ENCODE measurements at places on chromosomes 1 and 21.

- no peak for DNase-seq
Observed at GRCh38 chr21:41295721-41296254, 20.8 kb upstream of the FAM3B start.

DNA sequence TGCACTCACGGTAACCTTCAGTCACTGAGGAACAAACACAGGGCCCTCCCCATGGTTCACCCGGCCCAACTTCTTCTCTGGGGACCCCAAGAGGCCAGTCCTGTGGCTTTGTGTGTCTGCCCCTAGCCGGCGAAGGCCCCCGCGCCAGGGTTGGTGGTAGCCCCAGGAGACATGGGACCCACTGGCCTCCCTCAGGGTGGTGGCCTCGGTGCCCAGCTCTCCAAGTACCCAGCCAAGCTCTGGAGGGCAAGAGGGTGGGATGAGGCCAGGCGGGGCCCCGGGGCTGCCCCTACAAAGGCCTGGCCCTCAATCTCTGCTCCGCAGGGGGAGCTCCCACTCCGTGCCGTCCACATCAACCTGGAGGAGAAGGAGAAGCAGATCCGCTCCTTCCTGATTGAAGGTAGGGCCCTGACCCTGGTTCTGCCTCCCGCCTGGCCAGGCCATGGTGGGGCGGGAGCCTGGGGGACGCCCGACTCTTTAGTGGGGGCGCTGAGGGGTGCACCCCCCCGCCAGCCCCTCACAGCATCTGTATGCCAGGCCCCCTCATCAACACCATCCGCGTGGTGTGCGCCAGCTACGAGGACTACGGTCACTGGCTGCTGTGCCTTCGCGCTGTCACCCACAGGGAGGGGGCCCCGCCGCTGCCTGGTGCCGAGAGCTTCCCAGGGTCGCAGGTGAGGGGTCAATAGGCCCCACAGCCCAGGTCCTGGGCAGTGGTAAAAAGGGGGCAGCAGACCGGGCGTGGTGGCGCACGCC is 5.6 kb downstream of the PLEKHN1 start:
- DNase-seq: no peak

DNA sequence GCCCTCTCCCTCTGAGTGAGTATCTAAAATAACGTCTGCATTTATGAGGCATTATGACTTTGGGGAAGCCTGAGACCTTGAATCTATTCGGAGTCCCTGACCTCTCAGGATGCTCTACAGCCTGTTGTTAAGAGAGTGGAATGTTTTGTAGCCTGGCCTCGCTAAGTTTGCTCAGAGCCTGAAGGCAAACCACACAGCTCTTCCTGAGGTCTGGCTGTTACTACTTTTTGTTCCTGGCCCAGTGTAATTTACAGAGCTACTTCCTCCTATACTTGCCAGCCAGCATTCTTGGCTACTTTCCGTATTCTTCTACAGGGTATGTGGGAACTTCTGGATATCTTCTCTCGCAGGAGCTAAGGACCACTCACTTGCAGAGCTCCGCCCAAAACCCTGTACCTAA is 3.6 kb upstream of the ZMYM4 start:
- no peak for DNase-seq

DNA sequence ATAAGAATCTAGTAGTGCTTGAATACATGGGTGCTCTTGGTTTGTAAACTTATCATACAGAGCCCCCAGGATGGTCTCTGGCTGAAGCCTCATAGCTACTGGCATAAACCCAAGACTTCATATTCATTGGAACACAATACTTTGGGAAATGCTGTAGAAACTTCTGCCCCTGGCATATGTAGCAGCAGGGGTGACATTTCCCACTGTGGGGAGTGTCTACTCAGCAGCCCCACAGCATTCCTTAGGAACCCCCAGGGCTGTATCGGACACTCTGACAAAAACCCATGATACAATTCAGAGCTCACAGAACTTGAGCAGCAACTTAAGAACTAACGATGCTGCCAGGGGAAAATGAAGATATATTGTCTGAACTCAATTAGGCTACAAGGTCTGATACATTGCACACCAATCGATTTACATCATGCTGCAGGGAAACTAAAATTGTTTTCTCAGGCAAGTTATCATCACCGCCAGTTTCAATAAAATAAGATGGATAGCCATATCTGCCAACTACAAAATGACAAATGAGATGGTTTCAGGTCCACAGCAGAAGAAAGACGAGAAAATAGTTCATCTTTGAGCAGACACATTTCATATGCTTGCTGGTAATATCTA is 181.1 kb upstream of the GREM2 start:
- DNase-seq: no peak

DNA sequence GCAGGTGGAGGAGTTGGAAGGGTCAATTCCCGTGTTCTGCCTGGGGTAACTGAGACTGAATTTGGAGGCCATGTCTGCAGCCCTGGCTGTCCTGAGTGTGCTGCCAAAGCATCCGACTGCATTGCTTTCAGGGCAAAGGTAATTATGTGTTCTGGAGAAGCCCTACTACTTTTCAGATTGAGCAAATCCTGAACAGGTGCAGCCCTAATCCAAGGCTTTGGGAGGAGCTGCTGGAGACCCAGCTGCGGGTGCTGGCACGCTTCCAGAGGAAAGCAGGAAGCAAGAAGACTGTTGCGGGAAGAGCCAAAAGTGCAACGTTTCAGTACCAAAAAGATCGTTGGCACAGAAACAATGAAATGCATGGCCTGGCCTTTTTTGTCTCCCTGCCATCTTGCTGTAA is 73.7 kb upstream of the NRIP1 start:
- no peak for DNase-seq

GRCh38 chr1:65435987-65436386 is 15.5 kb downstream of the LEPR start:
- DNase-seq: no peak
